ENCODE measurements at places on chromosomes 16 and 17.

DNA sequence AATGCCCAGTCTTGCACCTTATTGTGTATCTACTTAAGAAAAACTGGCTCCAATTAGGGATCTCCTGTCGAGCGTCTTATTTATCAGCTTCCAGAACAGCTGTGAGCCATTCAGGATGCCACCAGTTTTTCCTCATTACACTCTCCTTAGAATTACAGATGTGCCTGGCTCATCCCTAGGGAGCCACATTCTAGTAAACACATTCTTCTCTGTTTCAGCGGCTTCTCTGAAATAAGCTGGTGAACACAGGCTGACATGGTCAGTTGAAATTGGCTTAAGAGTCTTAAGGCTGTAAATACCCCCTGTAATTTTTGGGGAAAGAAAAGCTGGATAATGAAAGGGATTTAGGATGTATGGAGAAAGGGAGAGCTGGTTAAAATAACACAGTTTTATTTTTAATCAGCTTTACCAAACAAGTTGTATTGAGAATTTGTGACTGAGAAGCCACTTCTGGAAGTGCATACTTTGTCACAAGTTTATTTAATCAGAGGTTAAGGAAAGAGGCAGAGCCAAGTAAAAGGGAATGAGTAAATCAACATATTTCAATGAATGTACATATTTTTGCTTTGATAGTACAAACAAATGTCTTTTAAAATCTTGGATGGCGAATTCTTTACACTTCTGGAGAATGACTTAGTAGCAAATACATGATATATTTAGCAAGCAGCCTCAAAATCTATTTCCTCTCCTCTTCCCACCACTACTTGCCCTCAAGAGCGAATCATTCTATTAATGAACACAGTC is 562.0 kb upstream of the GOT2 start:
- no peak for DNase-seq

DNA sequence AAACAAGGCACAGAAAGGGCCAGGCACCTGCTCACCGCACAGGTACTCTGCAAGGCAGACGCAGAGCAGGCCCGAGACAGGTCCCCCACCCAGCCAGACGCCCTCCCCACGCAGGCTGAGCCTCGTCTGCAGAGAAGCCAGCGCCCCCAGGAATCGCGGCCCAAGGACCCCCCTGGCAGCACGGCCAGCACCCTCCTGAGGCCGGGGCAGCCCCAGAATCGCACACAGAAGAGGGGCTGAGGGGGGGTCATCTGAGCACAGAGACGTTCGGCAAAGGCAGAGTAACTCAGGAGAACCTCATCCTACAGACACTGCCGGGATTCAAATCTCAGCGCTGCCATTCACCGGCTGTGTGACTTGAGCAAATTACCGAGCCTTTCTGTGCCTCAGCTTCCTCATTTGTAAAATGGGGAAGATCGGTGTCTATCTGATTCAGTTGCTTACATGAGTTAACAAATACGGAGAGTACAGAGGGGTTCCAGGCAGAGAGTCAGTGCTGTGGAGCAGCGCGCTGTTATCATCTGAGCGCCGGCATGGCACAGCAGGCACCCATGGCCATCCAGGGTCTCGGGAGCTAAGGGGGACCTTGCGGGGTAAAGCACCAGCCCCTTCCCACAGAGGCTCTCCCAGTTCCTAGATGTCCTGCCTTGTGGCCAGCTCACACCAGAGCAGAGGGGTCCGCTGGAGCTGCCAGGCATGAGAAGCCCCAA is 10.4 kb downstream of the EMC6 start:
- DNase-seq, result no peak

DNA sequence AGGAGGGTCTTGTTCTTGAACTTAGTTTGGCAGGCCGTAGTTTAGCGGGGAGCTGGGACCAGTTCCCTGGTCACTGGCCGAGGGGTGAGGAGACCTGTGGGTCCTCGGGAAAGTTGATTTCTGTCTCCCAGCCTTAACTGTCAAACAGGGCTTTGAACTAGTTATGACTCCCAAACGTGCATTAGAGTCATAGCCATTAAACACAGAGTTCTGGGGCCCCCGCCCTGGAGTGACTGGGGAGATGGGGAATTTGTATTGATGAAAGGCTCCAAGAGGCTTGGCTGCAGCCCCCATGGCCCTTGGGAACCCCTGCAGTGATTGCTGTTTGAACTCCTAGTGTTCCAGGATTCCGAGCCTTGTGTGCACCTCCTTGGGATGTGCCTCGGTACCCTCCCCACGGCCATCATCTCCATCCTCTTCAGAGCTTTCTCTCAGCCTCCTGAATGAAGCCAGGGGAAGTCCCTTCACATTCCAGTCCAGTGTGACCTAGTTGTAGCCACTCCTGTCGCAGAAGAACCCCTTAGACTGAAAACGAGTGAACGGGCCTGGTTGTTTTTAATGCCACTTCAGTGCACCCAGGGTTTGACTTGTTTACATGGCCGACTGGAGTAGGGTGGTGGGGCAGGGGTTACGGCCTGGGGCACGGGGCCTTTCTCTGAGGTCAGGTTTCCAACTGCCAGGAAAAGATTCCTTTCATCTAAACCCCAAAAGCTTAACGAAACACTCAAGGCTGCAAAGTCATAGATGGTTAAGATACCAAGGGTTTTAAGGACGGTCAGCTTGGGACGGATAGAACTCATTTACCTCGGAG is 1.4 kb downstream of the MPRIP start:
- DNase-seq, result no peak

- no peak for DNase-seq
Measured at GRCh38 chr17:64056269-64057005, 36.0 kb upstream of the ICAM2 start.

Data from NB4 (cell line).